GM12878 (cell line): ENCODE measurements at places on chromosomes 1 and 21. TPM values are rescaled to one million over a fixed set of nuclear protein-coding genes. Genes with fewer than 3 reads are reported as not detected.

IL23R gene
- 1.1 and 1.7 TPM in 2 replicates for polyA plus RNA-seq

UMODL1 gene
- polyA plus RNA-seq, result 0.04 TPM in 1 of 2 replicates, not detected in the other

TTC22 gene
- 1.3 and 1.9 TPM in 2 replicates for polyA plus RNA-seq

DNA sequence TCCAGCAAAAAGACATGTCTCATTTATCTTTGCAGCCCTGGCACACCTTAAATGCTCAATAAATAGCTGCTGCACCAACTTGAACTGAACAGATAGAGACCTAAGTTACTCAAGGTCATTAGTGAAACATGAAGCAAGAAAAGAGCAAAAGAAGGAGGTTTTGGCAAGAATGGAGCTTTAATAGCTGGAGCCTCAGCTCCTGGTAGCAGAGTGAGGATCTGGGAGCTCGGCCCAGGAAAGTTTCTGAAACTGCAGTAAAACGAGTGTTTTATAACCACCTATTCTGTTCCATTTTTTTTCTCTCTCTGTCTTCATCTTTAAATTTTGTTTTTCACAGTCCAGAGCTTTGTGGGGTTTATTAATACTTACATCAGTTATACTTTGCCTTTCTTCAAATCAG lies 207.5 kb downstream of the SETD4 start:
- H3K4me1 ChIP-seq, result no peaks in the 10 kb centered on the region
- H3K36me3 ChIP-seq, result no peaks in the 10 kb centered on the region
- H3K27ac ChIP-seq, result no peak overlapping the region
- DNase-seq, result no peak

FAM72D gene
- 14.7 and 19.3 TPM in 2 replicates for polyA plus RNA-seq

DNA sequence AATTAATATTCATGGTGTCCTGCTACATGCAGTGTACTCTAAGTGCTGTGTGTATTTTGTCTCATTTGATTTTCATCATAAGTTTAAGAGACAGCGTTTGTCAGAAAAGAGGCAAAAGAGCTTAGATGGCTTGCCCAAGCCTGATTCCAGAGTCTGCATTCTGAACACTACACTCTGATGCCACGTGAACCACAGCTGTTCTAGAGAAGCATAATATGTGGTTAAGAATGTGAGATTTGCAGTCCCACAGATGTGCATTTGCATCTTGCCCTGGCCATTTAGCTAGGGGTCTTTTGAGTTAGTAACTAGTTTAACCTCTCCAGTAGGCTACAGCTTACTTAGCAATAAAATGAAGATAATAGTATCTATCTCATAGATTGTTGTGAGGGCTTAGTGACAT lies 9.2 kb upstream of the GADD45A start:
- no peak overlapping the region for H3K4me3 ChIP-seq
- no peaks in the 10 kb centered on the region for H3K36me3 ChIP-seq
- DNase-seq, result no peak
- no peak overlapping the region for H3K27ac ChIP-seq
- H3K27me3 ChIP-seq, result no peaks in the 10 kb centered on the region

THEM4 gene
- polyA plus RNA-seq, result 18.1 and 25.4 TPM in 2 replicates

GRCh38 chr1:72051538-72051937 lies 230.8 kb downstream of the NEGR1 start:
- DNase-seq, result no peak
- no peak overlapping the region for H3K4me3 ChIP-seq
- H3K4me1 ChIP-seq, result no peaks in the 10 kb centered on the region
- H3K27me3 ChIP-seq, result no peaks in the 10 kb centered on the region

KCTD3 gene
- 3.1 and 8.9 TPM in 2 replicates for polyA plus RNA-seq

GRCh38 chr1:60185684-60186083 lies 112.1 kb upstream of the C1orf87 start:
- no peak overlapping the region for H3K27ac ChIP-seq
- H3K36me3 ChIP-seq, result no peaks in the 10 kb centered on the region
- no peaks in the 10 kb centered on the region for H3K27me3 ChIP-seq
- H3K4me1 ChIP-seq, result no peaks in the 10 kb centered on the region
- no peak for DNase-seq
- no peak overlapping the region for H3K4me3 ChIP-seq

DNA sequence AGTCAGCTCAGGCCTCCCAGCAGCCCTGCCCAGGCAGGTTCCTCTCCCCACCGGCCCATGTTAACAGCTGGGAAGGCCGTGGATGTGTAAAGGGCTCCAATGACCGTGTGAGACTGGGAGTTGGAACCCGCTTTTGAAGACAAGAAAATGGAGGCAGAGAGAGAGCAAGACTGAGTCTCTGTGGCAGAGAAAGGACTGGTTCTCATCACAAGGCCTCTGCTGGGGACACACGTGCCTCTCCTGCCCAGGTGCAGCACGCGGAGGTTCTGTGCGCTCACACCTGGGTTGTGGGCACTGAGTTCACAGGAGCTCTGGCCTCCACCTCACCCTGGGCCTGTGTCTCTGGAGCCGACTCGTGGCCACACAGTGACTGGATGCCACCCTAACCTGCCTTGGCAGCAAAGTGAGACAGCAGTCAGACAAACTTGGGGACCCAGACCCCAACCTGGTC lies 27.0 kb downstream of the RUNX3 start:
- H3K4me3 ChIP-seq, result no peak overlapping the region
- no peaks in the 10 kb centered on the region for H3K27me3 ChIP-seq
- peaks cover 7% of the 10 kb centered on the region for H3K4me1 ChIP-seq

- H3K4me1 ChIP-seq, result no peaks in the 10 kb centered on the region
- H3K27ac ChIP-seq, result no peak overlapping the region
- H3K4me3 ChIP-seq, result no peak overlapping the region
Observed at GRCh38 chr1:57131257-57131656, 165.4 kb upstream of the C8B start.

GRCh38 chr21:18620436-18620835 lies 216.9 kb upstream of the TMPRSS15 start:
- H3K4me1 ChIP-seq, result no peaks in the 10 kb centered on the region
- H3K27ac ChIP-seq, result no peak overlapping the region
- no peak overlapping the region for H3K4me3 ChIP-seq
- H3K36me3 ChIP-seq, result no peaks in the 10 kb centered on the region
- H3K27me3 ChIP-seq, result no peaks in the 10 kb centered on the region

- no peak for DNase-seq
- no peaks in the 10 kb centered on the region for H3K36me3 ChIP-seq
- H3K27me3 ChIP-seq, result no peaks in the 10 kb centered on the region
Observed at GRCh38 chr1:204709960-204710912, 24.7 kb upstream of the LRRN2 start.

WNT3A gene
- polyA plus RNA-seq, result not detected in 2 replicates

HEYL gene
- polyA plus RNA-seq, result not detected in 2 replicates

DNA sequence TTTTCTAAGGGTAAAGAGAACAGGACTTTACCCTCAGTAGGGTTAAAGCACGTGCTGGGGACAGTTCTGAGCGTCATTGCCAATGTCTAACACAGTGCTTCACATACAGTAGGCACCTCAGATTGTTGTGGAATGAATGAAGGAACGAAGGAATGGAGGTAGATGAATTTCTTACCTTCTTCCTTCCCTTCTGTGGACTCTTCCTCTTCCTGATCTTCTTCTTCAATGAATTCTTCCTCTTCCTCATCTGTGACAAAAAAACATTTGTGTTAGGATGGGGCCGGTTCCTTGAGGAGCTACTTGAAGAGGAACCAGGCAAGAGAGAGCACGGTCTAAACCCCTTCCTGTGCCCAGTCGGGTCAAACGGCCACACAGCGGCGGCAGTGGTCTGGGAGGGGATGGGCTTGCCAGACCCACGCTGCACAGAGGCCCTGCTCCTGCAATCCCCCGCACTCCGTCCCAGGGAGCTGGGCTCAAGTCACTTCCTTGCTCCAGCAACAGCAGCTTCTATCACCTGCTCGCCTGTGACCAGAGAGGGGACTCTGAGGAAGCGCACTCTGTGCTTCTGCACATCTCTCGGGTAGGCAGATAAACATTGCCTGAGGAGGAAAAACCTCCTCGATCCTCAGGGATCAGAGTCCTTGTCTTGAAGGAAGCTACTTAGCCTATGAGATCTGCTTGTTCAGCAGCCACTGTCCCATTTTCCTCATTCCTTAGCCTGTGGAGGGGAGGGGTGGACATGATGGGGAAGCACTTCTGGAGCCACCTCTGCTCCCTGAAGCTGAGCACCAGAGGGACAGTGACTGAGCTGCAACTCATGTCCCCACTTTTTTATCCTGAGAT lies 8.0 kb upstream of the SLC30A2 start:
- peaks cover 11% of the 10 kb centered on the region for H3K27me3 ChIP-seq
- no peak for DNase-seq
- H3K4me1 ChIP-seq, result no peaks in the 10 kb centered on the region
- no peak overlapping the region for H3K4me3 ChIP-seq

DNA sequence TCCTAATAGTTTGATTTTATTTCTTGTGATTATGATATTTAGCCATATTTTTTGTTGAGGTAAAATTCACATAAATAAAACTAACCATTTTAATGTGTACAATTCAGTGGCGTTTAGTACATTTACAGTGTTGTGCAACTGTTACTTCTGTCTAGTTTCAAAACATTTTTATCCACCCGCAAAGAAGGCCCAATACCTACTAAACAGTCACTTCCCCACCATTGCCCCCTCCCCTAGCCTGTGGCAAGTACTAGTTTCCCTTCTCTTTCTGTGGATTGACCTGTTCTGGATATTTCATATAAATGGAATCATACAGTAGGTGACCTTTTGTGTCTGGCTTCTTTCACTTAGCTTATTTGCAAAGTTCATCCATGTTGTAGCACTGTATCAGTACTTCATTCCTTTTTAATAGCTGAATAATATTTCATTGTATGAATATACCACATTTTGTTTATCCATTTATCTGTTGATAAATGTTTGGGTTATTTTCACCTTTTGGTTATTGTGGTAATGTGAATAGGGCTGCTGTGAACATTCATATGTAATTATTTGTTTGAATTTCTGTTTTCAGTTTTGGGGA lies 4.1 kb downstream of the FLVCR1 start:
- no peaks in the 10 kb centered on the region for H3K4me1 ChIP-seq
- H3K36me3 ChIP-seq, result no peaks in the 10 kb centered on the region
- H3K27ac ChIP-seq, result no peak overlapping the region
- DNase-seq, result no peak
- H3K4me3 ChIP-seq, result peak overlapping the region; percentile 63

DNA sequence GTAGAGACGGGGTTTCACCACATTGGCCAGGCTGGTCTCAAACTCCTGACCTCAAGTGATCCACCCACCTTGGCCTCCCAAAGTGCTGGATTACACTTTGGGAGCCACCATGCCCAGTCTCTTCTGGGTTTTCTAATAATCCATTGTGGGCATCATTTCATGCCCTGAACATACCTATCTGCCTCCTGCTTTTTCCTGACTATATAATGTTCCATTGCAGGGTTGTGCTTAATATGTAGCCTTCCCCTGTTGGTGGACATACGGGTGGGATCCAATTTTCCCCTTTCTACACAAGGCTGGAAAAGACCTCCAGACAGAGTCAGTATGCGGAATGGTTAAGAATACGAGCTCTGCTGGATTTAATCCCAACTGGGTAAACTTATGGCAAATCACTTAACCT lies 3.5 kb upstream of the ZNF683 start:
- H3K36me3 ChIP-seq, result no peaks in the 10 kb centered on the region
- no peaks in the 10 kb centered on the region for H3K27me3 ChIP-seq
